Stimulated activated CD4-positive, alpha-beta T cell treated with anti-CD3 and anti-CD28 coated beads, Interleukin-1b, Interleukin-23, amount 100 ng/mL, for 48 hours (primary cell): ENCODE measurements at places on chromosomes 2 and 18.

DNA sequence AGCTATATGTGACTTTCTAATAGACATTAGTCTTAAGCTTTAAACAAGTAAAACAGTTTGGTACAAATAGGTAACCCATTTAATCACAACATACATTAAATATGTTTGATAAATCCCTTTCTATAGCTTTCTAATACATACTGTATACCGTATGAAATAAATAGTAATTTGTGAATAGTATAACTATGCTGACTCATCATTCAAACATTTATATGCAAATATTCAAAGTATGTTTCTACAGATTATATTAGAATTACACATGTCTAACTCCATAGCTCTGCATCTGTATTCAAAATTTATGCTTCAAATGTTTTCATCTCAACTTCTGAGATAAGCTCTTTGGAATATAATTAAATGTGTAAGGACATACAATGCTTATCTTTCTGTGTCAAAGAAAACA lies 142.7 kb upstream of the ZNF804A start:
- no peak for DNase-seq

GRCh38 chr2:8662239-8662879 lies 19.5 kb upstream of the ID2 start:
- no peak for DNase-seq

GRCh38 chr2:216375286-216375685 lies 3.0 kb upstream of the MARCHF4 start:
- DNase-seq, result no peak

DNA sequence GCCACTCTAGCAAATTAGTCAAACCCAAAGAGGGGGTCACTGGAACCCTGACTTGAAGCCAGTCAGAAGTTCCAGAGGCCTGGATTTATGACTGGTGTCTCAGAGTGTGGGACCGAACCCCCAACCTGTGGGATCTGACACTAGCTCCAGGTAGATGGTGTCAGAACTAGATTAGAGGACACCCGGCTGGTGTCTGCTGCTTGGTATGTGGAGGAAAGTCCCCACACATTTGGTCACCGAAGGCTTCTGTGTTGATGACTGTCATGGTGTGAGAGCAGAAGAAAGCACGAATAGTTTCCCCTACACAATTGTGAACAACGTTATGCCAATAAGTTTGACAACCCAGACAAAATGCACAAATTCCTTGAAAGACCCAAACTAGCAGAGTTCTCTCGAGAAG lies 48.1 kb downstream of the B3GNT2 start:
- DNase-seq, result no peak

DNA sequence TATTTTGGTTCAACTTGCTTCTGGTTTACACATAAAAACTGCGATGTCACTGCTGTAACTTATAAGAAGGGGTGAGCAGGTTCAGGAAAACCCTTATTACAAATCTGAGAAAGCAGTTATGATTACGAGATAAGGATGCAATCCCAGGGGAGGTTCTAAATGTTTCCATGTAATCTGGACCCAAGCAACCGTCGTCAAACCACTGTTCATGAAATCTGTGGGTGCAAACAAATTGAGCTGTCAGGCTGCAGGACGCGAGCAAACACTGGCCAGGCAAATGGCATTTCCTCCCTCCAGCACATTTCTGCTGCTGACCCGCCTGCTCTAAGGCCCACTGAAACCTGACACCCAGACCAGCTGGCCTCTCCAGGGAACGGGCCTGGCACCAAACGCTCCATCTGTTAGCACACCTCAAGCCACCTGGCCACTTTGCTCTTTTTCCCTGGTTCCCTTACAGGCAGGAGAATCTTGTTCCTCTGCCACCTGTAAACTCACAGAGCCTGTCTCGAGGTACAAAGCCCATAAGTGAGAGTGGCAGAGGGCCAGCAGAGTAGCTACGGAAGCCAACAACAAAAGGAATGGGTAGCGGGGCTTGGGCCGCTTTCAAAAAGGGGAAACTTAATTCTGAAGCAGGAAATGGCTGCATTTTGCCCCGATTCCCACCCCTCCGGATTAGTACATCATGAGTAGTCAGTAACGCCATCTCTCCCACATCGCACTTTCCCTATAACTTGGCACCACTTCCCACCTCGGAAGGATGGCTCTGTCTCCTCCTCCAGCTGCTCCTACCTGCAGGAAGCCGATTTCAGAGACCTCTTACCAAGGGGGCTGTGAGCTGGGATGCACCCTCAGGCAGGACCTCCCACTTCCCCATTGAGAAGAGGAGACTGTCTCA lies 26.5 kb downstream of the CRACDL start:
- DNase-seq, result no peak

DNA sequence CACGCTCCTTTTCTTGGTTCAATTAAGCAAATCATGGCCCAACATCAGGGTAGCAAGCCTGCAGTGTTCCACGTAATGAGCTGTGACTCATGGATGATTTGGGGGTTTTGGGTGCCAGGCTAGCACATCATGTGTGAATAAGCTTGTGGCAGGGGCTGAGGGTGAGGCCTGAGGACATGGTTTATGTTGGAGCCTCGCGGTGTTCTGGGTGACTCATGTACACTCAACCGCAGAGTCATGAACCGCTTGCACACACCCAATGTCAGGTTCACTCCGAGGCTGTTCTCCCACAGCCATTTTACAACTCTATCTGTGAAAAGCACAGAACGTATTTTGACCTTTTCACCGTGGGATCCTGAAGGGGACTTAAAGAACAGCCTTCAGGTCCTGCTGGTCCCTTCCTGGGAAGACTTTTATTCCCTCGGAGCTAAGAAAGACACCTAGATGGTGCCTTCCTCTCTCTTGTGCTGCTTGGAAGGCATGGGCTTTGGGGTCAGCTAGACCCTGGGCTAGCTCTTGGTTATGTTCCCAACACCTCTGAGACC lies 139.9 kb upstream of the ZEB2 start:
- peak; percentile 46 for DNase-seq

DNA sequence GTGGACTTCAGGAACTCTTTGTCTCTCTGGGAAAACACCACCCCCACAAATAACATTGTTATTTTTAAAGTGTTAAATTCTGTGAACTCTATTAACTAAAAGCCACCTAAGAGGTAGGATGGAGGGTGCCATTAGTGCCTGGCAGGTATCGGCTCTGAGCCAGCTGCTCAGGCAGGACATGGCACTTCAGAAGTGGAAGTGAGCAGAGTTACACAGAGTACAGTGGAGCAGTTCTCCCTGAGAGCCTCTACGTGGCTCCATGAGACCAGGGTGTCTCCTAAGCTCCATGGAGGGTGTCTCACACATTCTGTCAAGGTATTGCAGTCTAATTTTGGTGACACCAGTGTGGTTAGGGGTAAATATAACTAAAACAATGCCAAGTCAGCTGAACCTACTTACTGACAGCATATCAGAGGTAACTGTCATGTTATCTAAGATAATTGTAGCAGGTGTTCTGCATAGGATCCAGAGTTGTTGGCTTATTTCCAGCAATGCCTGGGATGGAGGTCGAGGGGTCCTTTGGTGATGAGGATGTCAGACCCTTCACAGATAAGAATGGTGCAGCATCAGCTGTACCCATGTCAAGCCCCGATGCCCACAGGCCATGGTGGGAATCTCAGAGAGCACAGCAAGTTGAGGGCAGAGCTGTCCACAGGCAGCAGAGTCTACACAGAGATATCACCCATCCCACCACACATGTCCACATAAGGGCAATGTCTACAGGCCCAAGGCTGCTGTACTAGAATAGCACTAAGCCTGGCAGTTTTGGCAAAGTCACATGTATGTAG lies 8.6 kb upstream of the MALL start:
- DNase-seq, result no peak

DNA sequence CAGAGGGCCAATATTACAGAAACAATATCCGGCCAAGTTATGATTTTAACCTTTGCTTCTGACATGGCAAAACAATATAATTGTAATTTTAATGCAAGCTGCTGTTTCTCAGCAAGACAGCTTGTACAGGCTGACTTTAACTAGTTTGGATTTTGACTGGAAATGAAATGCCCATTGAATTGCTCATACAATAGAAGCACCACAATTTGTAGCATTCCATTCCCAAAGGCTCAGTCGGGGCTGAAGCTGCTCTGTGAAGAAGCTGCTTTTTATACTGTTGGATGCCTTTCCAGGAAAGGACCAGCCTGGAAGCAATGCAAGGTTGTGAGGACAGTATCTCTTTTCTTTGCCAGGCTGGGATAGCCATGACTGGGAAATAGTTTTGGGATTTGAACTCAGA lies 677.0 kb upstream of the FANCL start:
- DNase-seq, result no peak

DNA sequence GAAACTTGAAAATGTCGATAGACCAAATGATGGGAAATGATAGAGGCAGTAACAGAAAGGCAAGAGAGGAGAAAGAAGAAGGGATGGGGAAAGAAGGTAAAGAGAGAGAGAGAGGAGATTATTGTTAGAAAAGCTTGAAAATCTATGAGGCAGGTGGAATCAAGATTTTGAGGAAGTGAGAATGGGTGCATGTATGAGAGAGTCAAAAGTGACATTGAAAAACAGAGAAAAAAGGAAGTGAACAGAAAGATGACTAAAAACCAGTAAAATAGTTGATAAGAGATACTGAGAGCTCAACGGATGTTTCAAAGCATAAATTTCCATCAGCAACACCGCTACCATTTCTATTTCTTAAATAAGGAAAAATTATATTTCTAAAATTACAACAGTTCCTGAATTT lies 327.4 kb upstream of the CWC22 start:
- DNase-seq, result no peak

- no peak for DNase-seq
These were observed 40.3 kb downstream of the CYP27C1 start for GRCh38 chr2:127179766-127180165.

GRCh38 chr2:137872577-137872976 lies 91.7 kb upstream of the HNMT start:
- DNase-seq, result no peak

DNA sequence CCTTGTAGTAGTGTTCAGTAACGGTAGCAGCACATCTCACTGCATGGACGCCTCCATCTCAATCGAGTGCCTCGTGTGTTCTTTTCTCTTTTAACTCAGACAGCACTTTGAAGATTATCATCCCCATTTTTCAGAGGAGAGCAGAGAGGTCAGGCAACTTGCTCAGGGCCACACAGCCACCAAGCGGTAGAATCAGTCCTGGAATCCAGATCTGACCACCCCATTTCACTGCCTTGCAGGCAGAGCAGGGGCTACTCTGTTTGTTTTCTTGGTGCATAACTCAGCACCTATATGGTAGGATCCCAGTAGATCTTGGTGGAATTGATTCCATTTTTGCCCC lies 129.5 kb downstream of the SMAD7 start:
- no peak for DNase-seq

GRCh38 chr2:73984203-73984921 lies at the start of gene TET3:
Gene TET3, plus strand, starts transcription at chr2:73984910. Its CDS starts 1,494 bp downstream, at chr2:73986404.
- no peak for DNase-seq

DNA sequence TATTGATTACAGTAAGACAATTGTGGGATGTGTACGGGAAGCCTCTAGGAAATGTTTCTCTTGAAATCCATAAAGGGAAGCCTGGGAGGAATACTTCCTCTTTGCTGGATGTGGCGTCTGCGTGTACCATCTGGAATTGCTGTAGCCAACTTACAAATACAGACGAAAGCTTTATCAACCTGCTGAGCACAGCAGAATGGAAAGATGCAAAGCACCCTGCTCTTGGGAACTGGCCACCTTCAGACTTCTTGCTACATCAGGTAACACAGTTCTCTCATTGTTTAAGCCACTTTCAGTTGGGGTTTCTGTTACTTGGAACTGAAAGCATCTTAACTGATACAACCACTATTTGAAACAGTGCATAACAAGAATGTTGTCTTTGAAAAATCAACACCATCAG lies 213.8 kb downstream of the HRH4 start:
- no peak for DNase-seq

DNA sequence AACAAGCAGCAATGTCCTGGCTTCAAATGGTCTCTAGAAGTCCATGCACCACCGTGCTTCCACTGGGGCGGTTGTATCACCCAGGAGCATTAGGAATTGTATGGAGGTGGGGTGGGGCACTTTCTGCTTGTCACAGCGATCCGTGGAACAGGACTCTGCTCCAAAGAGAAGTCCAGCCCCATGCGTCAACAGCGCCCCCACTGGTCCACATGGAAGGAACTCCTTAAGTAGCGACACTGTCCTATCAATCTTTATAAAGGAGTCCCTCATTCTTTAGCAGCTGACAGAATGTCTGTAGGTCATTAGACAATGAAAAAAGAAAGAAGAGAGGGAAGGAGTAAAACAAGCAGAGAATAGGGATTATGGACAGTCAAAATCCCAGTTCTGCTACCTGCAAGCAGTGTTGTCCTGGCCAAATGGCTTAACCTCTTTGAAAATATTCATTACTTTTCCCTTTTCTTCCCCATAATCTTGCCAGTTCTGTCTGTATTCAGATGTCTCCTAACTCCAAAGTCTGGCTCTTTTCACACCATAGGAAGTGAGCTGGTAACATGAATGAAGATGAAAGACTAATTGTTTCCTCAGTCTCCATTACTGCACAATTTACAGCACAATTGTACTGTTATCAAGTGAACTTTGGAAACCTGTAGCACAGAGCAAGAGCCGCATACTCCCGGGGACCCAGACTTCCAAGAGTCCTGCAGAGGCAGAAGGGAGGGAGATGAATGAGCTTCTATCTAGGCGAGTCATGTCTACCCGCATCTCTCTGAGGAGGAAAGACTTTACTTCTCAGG lies 9.9 kb downstream of the NFE2L2 start:
- no peak for DNase-seq
